ENCODE measurements at places on chromosomes 12 and 14.
A peak's percentile ranks its signal among the peaks of the same experiment; 100 is the strongest.

- H3K4me1 ChIP-seq, result no peaks in the 10 kb centered on the region
- H3K4me3 ChIP-seq, result no peak overlapping the region
- H3K36me3 ChIP-seq, result no peaks in the 10 kb centered on the region
- DNase-seq, result no peak
- no peaks in the 10 kb centered on the region for H3K27me3 ChIP-seq
Observed at GRCh38 chr12:80679346-80680131, 27.9 kb upstream of the MYF6 start.

DNA sequence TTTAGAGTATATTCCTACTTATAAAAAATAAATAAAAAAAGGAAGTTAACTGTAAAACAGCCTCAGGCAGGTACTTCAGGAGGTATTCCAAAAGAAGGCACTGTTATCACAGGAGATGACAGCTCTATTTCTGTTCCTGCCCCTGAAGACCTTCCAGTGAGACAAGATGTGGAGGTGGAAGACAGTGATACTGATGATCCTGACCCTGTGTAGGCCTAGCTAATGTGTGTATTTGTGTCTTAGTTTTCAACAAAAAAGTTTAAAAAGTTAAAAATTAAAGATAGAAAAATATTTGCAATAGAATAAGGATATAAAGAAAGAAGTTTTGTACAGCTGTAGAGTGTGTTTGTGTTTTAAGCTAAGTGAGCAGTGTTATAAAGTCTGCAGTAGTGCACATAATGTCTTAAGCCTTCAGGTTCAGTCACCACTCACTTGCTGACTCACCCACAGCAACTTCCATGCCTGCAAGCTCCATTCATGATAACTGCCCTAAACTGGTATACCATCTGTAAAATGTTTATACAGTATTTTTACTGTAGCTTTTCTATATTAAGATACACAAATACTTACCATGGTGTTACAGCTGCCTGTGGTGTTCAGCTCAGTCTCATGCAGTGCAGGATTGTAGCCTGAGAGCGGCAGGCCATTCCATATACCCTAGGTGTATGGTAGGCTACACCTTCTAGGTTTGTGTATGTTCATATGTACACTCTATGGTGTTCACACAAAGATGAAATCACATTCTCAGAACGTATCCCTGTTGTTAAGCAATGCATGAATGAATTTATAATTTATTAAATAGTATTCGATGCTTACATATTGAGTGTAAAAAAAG lies 121.1 kb downstream of the ANO6 start:
- no peak for DNase-seq
- H3K27me3 ChIP-seq, result no peaks in the 10 kb centered on the region
- H3K4me1 ChIP-seq, result no peaks in the 10 kb centered on the region
- H3K27ac ChIP-seq, result no peak overlapping the region
- no peak overlapping the region for H3K4me3 ChIP-seq

GRCh38 chr12:89084751-89085150 lies 267.6 kb downstream of the DUSP6 start:
- no peaks in the 10 kb centered on the region for H3K27me3 ChIP-seq
- DNase-seq, result no peak
- no peaks in the 10 kb centered on the region for H3K36me3 ChIP-seq
- no peak overlapping the region for H3K4me3 ChIP-seq
- H3K27ac ChIP-seq, result no peak overlapping the region

- H3K27ac ChIP-seq, result no peak overlapping the region
- no peaks in the 10 kb centered on the region for H3K27me3 ChIP-seq
- peaks cover 16% of the 10 kb centered on the region for H3K36me3 ChIP-seq
Observed at GRCh38 chr12:123760267-123760938, 1.7 kb upstream of the DNAH10 start.

DNA sequence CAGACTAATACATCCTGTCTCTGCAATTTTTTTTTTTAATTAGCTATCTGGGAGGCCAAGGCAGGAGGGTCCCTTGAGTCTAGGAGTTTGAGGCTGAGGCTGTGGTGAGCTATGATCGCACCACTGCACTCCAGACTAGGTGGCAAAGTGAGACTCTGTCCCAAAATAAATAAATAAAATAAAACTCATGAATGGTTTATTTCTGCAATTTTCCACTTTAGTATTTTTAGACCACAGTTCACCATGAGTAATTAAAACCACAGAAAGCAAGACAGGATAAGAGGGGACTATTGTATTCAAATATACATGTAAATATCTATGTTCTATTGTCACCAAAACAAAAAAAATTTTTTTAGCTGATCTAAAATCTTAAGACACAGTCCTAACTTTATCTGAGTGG lies 17.8 kb downstream of the TAOK3 start:
- peaks cover 8% of the 10 kb centered on the region for H3K36me3 ChIP-seq
- no peaks in the 10 kb centered on the region for H3K27me3 ChIP-seq
- no peak overlapping the region for H3K4me3 ChIP-seq
- no peak overlapping the region for H3K27ac ChIP-seq

GRCh38 chr12:44555454-44555853 lies 320.7 kb downstream of the NELL2 start:
- no peaks in the 10 kb centered on the region for H3K4me1 ChIP-seq
- no peaks in the 10 kb centered on the region for H3K27me3 ChIP-seq
- no peak overlapping the region for H3K4me3 ChIP-seq
- H3K36me3 ChIP-seq, result no peaks in the 10 kb centered on the region

DNA sequence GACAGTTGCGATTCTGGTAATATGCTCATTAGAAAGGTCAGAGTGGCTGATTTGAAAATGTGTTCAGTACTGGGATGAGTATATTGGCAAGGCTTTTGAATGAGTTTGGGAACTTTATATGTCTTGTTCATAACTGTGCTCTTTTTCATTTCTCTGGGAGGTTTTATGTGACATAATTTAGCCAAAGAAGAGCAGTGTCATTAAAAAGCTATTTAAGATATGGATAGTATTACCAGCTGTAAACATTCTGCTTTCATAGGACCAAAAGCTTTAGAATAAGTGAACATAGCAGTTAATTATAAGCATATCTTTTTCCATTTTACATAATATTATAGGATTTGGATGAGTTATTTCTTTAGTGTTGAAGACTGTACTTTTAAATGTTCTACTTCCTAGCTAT lies 260.4 kb downstream of the TTC6 start:
- H3K27ac ChIP-seq, result no peak overlapping the region
- no peak overlapping the region for H3K4me3 ChIP-seq
- H3K4me1 ChIP-seq, result no peaks in the 10 kb centered on the region
- no peak for DNase-seq

- H3K27ac ChIP-seq, result no peak overlapping the region
- peaks cover 16% of the 10 kb centered on the region for H3K36me3 ChIP-seq
- no peak for DNase-seq
- peaks cover 9% of the 10 kb centered on the region for H3K4me1 ChIP-seq
Observed at GRCh38 chr12:47114481-47114892, 34.7 kb upstream of the AMIGO2 start.

DNA sequence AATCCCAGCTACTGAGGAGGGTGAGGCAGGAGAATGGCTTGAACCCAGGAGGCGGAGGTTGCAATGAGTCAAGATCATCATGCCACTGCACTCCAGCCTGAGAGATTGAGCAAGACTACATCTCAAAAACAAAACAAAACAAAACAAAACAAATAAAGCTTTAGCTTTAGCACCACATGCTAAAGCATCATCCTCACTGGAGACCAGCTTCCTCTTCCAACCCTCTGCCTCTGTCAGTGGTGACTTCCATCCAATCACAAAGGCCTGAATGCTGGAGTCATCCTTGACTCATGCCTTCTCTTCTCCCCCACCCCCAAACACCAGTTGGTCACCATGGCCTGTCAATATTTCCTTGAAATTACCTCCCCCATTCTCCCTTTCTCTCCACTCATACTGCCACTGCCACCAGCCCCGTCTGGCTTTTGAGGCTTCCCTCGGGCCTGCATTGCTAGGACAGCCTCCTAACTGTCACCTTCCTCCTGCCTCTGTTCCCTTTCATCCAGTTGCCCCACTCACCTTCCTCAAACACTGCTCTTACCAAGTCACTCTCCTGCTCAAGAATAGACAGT lies 1.4 kb downstream of the ZNF385A start:
- no peaks in the 10 kb centered on the region for H3K27me3 ChIP-seq
- no peak overlapping the region for H3K4me3 ChIP-seq
- no peaks in the 10 kb centered on the region for H3K36me3 ChIP-seq
- H3K27ac ChIP-seq, result peak overlapping the region; percentile 52
- DNase-seq, result peak; percentile 21

Data from CD4-positive, alpha-beta T cell (primary cell).